ENCODE measurements at places on chromosomes 16 and 17.
A peak's percentile ranks its signal among the peaks of the same experiment; 100 is the strongest.

DNA sequence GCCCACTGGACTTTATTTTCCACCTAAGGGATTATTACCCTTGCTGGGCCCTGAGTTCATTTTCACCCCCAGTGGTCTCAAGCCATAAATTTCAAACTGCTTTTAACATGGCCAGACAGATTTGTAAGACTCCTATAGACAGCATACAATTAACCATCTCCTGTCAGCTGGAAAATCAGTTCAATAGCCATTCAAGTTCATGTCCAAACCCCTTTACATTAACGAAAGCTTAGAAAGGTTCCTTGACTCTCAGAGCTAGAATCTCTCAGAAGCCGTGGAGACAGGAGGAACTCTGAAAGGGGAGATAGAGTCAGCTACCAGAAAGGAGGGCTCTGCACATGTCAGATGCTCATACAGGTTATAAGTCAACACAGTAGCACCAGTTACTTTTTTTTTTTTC, 23.3 kb downstream of the SOX9 start:
- DNase-seq = no peak

DNA sequence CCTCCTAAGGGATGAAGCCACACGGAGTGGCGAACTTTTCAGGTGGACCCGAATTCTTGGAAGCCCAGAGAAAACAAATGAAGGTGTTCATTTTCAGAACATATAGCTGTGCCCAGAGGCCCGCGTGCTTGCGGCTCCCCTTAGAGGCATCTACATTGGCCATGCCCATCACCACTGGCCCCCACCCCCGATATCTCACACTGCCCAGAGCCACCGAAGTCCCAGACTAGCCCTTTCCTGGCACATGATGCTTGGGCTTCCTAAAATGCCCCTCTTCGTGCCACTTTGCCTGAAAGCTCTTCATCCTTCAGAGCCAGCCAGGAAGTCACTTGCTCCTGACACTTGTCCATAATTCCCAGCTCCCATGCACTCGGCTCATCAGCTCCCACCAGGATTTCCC, 2.1 kb upstream of the HEXIM1 start:
- no peak for DNase-seq

DNA sequence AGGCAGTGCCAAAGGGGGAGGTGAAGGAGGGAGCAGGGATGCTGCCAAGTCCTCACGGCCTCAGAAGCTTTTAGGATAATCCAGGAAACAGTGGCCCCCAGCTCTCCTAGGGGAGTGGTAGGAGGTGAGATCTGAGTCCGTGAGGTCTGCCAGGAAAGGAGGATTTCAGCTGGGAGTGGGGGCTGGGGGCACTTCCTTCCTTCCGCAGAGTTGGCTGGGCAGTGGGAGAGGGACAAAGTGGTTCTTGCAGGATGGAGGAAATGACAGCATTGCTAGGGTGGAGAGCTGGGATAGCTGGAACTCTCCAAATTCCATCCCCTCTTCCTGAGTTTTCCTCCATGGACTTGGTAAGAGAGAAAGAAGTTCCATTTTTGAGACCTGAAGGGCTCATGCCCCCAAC, 4.8 kb upstream of the SP6 start:
- DNase-seq = no peak

- no peak for DNase-seq
These were observed 45.5 kb upstream of the LRRC37A3 start for GRCh38 chr17:64964796-64965195.

GRCh38 chr17:61464843-61465180, 12.6 kb downstream of the TBX4 start:
- no peak for DNase-seq

- DNase-seq = no peak
These were observed 8.0 kb downstream of the TBC1D24 start for GRCh38 chr16:2482708-2483534.

- no peak for DNase-seq
These were observed 1.3 kb downstream of the KRT24 start for GRCh38 chr17:40702271-40702670.

DNA sequence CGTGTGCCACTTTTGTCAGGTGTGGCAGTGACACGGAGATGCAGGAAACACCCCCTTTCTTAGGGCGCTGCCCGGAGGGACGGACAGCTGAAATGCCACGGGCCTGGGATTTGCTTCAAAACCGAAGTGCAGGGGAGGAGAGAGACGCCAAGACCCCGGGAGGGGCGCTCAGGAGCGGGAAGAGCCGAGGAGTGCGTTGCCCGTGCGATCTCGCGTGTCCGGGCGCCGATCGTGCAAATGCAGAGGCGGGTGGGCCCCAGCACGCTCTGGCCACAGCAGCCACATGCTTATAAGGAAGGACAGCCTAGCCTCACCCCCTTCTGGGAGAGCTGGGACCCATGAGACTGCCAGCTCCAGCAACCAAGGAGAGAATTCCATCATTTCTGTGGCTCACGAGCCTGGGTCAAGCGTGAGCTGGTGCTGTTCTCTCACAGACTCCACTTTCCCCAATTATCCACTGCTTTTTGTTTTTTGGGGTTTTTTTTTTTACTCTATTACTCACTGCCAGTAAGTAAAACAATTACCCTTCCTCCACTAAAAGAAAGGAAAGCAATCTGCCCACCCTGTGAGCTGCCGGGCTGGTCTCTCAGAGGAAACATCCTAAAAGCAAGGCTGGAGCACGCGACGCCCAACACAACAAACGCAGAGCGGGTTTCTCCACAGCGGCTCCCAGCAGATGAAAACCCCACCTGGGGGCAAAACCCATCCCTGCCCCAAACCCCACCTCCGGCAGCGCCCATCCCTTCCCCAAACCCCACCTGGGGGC, 27.2 kb upstream of the C16orf95 start:
- DNase-seq = no peak

DNA sequence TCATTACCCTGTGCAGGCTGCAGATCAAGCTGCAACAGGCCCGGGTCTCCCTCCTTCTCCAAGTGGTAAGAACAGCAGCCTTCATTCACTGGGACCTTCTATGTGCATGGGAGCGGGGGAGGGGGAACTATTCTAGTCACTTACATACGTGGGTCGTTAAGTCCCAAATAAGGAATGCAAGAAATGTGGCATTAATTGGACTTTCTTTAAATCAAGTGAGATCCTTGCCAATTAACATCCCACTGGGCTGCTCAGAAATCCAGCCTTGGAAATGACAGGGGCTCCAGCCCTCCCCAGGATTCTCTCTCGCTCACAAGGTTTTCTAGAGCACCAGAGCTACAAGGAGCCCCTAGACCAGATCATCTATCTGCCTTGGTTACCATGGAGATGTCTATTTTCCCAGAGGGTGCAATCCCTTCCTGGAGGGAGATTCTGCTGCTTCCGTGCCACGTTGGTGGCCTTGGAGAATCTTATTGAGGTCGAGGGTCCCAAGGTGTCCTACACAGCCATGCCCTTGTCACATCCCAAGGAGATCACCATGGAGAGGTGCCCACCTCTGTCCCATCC, 5.2 kb upstream of the EIF1 start:
- DNase-seq = no peak

DNA sequence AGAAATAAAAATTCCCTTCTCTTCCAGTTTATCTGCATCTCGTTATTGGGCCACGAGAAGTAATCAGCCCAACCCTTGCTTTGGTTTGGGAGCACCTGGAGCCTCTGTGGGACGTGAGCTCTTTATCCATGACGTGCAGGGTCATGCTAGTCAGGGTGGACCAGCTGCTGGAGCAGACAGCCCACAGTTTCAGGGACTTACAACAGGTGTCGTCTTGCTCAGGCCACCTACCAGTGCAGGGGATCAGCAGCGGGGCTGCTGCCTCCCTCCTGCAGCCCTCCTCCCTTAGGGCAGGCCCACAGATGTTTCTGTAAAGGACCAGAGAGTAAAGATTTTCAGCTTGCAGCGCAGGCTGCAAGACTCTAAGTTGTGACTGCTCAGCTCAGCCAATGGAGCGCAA, 16.9 kb downstream of the ADAD2 start:
- DNase-seq = no peak

DNA sequence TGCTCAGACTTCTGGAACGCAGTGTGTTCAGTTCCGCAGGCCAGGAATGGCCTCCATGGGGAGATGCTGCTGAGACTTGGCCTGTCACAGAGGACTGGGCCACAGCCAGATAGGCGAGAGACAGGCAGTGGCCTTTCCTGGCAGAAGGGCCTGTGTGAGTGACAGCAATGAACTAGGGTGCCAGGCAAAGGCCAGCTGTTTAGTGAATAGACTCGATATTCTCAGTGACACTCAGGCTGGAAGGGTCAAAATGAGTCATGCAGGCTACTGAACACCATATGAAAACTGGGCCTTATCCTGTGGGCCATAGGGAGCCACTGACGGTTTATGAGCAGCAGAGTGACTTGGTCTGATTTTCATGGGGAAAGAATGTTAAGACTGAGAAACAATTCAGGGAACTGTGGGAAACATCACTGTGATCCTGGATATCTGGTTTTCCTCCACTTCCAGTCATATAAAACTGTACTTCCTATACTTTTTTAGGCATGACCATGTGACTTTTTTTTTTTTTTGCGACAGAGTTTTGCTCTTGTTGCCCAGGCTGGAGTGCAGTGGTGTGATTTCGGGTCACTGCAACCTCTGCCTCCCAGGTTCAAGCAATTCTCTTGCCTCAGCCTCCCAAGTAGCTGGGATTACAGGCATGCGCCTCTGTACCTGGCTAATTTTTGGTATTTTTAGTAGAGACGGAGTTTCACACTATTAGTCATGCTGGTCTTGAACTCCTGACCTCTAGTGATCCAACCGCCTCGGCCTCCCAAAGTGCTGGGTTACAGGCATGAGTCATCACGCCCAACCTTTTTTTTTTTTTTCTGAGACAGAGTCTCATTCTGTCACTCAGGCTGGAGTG, 5.2 kb upstream of the NUBP1 start:
- DNase-seq = peak; percentile 89

DNA sequence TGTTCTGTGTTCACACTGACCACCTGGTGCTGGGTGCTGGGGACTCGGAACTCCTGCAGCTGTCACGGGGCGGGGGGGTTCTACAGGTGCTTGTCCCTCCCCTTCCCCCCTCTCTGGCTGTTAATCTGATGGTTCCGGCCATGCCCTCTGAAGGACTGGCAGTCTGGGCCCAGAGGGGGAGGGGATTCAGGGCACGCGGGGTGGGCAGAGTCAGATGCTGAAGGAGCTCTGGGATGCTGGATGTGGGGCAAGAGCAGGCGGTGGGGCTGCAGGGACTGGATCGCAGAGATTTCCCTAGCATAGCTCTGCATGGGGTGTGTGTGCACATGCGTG, 5.4 kb upstream of the TBX21 start:
- DNase-seq = no peak

- DNase-seq = no peak
These were observed 1736.9 kb downstream of the TP53TG3F start for GRCh38 chr16:35196313-35196712.

- DNase-seq = no peak
These were observed 48.7 kb downstream of the MRPS23 start for GRCh38 chr17:57801044-57801711.

- no peak for DNase-seq
These were observed 26.4 kb upstream of the CD300E start for GRCh38 chr17:74649909-74650308.

DNA sequence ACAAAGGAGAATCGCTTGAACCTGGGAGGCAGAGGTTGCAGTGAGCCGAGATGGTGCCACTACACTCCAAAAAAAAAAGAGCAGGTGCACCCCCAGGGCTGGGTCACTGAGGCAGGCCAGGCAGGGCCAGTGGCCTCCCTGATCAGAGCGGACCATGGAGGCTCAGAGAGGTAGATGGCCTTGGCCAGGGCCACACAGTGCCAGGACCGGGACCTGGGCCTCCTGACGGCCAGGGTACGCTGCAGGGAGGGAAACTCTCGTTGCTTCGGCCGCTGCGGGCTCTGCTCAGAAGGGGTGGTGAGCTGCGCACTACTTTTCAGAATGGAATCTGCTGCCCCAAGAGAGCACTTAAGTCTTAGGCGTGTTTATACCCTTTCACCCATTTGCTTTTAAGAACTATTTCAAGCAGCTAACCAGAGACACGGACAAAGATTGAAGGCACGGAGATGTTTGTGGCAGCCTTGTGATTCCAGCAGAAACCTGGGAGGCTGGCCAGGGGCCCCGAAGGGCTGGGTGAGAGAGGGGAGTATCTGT, 17.1 kb downstream of the MYO1C start:
- no peak for DNase-seq

DNA sequence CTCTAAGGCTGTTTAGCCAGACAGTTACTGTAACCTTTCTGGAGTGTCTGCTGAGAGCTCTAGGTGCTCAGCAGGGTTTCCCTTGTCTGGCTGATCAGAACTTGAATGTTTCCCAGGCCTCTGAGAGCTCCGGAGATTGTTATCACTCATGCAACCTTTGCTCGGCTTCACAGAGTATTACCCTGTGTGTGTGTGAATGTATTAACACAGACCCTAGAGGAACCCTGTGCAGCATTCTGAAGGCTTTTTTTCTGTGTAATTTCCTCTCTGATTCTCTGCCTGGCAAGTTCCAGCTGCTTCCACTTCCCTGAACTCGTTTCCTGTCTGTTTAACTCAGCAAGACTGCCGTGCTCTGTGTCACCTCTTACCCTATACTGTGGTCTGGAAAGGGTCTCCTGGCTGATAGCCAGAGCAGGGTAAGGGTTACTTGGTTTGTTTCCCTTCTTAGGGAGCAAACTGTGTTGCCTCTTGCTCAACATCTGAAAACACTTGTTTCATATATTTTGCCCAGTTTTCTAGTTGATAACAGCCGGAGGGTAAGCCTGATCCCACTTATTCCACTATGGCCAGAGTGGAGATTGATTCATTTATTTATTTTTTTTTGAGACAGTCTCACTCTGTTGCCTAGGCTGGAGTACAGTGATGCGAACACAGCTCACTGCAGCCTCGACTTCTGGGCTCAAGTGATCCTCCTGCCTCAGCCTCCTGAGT, 21.7 kb downstream of the PRMT7 start:
- peak; percentile 31 for DNase-seq

- no peak for DNase-seq
These were observed 235.1 kb downstream of the ABCC12 start for GRCh38 chr16:47920709-47921108.

DNA sequence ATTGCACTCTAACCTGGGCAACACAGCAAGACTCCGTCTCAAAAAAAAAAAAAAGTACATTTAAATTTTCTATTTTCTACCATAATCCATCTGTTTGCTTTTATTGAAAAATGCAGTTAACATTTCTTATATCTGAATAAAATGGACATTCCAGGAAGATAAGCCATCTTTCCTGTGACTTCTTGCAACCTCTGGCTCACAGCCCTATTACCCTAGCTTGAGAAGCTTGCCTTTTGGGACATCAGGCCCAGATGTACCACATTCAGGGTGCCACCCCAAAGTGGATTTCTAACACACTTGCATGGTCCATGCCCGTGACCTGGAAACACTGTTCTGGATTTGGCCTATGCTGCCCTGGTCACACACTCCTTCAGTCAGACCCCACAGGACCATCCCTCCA, 30.1 kb upstream of the DDX52 start:
- DNase-seq = no peak
